Cortex of kidney (tissue), 1 donor: ENCODE measurements at places on chromosomes 7 and 10.

- no peak for DNase-seq
Measured at GRCh38 chr7:109752068-109752467, 1182.4 kb downstream of the DNAJB9 start.

DNA sequence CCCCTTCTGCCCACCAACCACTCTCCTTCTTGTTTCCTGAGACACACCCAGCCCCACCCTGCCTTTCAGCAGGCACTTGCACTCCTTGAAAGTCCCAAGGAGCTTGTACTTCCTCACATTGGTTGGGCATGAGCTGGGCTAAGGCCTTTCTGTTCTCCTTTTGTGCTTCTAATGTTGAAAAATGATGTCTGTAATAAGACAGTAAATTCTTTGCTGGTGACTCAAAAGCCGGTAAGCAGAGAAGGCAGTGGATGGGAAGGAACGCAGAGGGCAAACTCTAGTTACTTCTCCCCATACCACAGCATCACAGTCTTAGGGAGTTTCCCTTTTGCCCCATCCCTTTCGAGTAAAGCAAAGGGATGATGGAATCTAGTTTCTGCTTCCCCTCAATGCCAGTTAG is 185.6 kb downstream of the PLXNA4 start:
- no peak for DNase-seq

DNA sequence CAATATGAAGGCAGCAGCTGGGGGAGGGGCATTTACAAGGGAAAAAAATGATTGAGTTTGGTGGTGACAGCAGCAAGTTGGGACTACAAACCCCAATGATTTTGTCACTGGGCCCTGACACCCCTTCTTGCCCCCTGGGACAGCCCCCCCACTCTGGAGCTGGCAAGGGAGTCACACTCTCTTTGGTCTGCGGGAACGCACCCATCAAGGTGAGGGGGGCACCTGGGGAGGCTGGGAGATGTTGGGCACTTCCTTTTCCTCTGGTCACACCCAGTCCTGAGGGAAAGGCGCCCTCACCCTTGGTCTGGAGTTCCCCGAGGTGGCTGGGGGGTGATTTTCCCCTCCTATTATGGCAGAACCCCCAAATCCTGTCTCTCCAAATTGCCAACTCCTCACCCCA is 24.4 kb downstream of the EPHB4 start:
- no peak for DNase-seq

GRCh38 chr10:4170633-4171314 is 385.8 kb upstream of the KLF6 start:
- no peak for DNase-seq

GRCh38 chr7:36923943-36924436 is 199.7 kb upstream of the AOAH start:
- DNase-seq, result no peak

DNA sequence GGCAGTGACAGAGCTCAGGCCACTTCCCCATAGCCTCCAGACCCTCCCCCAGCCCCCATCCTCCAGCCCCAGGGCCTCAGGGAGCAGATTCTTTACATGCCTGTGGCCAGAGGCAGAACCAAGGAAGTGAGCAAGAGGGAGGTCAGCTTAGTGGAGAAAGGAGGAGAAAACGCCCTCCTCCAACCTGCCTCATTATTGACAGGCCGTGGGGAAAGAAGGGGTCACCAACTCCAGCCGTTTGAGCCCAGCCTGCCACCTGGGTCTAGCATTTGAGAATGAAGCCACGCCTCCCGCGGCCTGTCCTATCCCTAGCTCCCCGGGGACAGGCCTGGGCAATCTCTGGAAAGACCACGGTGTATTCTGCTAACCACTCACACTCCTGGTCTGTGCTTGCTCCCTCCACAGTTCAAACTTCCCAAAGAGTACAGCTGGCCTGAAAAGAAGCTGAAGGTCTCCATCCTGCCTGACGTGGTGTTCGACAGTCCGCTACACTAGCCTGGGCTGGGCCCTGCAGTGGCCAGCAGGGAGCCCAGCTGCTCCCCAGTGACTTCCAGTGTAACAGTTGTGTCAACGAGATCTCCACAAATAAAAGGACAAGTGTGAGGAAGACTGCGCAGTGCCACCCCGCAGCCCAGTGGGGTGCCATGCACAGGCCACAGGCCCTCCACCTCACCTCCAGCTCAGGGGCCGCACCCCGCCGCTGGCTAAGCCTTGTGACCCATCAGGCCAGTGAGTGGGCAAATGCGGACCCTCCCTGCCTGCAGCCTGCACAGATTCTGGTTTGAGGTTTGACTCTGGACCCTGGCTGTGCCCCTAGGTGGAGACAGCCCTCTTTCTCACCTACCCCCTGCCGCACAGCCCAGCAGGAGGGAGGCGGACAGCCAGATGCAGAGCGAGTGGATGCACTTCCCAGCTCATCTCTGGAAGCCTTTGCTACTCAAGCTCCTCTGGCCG is 14.3 kb upstream of the TRIM8 start:
- no peak for DNase-seq

- DNase-seq, result no peak
Measured at GRCh38 chr10:115953281-115953680, 319.7 kb downstream of the GFRA1 start.

DNA sequence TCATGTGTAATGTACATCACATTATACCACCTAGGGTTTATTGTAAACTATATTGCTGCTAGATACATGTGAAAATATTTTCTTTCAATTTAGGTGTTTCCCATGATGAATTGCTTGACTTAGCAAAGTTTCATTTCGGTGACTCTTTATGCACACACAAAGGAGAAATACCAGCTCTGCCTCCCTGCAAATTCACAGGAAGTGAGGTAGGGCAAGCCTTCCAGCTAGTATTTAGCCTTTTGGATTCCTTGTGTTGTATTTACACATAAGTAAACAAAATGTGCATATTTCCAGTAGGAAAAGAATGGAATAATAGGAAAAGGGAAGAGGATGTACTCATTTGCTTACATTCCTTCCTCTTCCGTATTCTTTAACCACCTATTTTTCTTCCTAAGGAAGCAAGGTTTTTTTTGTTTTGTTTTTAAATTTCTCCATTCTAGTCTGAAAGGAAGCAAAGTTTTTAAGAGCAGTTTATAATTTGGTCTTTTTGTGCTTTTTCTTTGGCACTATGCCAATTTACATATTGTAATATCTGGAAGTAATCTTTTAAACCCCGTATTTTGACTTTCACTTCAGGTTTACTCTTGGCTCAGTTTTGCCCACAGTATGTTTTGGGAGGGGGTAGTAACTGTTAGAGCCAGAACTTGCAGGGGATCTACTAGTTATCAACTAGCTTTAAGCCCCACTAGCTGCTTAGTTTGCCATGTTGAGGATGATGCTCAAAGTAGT is 10.4 kb downstream of the PMPCB start:
- DNase-seq, result no peak

GRCh38 chr10:54837479-54837878 is 36.4 kb upstream of the PCDH15 start:
- no peak for DNase-seq

- no peak for DNase-seq
Measured at GRCh38 chr10:11824376-11824775, 1.2 kb downstream of the PROSER2 start.

- DNase-seq, result no peak
Measured at GRCh38 chr10:11593612-11594011, 17.8 kb downstream of the USP6NL start.

GRCh38 chr7:87359366-87359765 is 13.9 kb downstream of the CROT start:
- no peak for DNase-seq

DNA sequence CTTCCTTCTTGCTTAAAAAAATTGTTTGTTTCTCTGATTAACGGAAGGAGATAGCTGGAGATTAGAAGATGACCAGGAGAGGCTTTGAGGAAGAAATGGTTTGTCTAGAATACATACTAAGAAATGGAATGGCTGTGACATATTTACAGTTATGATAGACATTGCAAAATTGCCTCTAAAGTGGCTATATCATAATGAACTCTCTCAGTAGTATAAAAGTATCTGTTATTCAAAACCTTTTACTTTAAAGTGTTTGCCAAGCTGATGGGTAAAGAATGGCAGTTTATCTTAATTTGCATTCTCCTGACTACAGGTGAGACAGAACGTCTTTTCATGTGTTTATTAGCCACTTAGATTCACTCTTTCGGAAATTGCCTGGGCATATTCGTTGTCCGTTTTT is 28.7 kb downstream of the LRGUK start:
- no peak for DNase-seq

DNA sequence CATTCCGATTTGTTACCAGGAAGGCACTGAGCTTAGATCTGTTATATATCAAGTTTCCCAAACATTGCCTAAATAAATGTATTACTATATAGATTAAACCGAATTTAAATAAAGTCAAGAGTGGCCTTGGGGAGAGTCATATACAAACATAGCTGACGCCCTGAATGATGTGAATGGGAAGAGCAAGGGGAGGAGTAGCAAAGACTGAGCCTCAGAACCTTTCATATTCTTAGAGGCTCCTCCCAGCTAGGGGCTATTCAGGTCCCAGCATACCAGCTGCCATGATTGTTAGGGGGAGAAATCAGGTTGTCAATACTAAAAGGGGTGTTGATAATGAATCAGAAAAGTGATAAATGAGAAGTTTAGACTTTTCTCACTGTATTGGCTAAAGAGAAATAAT is 64.7 kb upstream of the ITGB1 start:
- no peak for DNase-seq

DNA sequence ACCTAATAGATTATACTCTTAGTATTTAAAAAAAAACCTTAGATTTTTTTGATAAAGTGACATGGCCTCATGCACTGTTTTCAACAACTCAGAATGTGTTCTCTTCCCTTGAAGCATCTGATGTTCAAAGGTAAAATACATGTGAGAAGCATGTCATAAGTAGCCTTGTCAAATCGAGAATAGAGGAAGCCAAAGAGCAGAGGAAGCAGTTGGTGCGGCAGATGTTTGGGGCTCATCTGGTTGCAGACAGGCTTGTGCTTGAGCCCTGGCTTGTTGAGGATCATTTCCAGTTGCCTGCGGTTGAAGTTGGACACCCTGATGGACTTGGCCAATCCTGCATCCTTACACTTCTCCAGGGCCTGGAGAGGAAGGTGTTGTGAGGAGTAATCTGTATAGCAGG is 59.2 kb downstream of the AKR1E2 start:
- DNase-seq, result no peak

- DNase-seq, result no peak
Measured at GRCh38 chr7:116970238-116970910, 17.1 kb downstream of the ST7 start.

DNA sequence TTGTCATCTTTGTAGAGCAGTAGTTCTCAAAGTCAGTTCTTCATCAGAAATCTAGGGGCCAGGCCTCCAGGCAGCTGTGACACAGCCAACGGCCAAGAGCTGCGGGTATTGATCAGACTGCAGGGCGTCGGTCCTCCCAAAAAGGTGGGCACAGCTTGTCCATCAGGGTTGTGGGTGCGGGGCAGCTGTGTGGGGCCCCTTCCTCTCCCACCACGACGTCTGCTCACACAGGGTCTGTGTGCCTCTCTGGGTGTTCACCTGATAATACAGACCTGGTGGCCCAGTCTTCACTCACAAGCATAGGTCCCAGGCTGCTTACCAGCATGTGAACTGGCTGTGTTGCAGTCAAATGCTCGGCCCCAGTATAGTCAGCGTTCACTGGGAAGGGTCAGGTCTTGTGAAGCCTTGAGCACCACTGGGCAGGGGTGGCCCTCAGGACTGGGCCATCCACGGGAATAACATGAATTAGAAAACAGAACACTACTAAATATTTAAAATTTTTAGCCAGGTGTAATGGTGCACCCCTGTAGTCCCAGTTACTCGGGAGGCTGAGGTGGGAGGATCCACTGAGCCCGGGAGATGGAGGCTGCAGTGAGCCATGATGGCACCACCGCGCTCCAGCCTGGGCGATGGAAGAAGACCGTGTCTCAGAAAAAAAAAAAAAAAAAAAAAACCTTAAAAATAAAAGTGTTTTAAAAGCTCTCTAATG is 102.8 kb upstream of the DIP2C start:
- no peak for DNase-seq

DNA sequence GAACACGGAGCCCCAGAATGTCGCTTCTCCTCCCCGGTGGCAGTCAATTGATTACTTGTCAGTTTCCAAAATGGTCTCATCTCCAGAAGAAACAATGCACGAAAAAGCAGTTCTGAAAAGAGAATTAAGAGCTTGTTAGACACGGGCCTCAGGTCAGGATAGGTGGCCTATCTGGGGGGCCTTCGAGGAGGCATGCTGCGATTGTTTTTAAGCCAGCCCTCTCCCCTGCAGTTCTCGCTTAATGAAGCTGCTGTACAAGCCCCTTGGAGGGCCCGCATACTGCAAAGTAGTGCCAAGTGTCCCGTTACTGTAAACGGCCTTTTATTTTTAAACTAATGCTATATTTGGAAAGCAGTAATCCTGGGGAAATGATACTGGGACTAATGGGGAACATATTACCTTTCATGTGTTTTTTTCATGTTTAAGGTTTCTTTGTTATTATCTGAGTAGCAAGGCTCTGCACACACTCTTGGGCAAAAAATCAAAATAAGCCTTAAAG is 114.8 kb upstream of the TCF7L2 start:
- DNase-seq, result no peak

DNA sequence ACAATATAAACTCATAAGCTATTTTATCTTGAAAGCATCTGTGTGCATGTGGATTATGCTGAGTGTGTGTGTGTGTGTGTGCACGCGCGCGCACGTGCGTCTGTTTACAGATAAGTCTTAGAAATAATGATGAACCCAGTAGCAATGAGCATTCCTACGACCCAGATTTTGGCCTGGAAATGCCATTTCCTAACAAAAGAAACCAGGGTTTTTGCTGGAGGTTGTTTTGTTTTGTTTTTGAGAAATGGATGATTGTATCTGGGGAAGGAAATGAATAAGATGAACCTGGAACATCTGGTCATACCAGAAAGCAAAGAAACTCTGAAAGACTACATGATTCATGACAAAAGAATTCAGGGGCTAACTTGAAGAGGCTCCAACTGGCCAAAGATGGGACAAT is 22.1 kb upstream of the LMOD2 start:
- DNase-seq, result no peak

DNA sequence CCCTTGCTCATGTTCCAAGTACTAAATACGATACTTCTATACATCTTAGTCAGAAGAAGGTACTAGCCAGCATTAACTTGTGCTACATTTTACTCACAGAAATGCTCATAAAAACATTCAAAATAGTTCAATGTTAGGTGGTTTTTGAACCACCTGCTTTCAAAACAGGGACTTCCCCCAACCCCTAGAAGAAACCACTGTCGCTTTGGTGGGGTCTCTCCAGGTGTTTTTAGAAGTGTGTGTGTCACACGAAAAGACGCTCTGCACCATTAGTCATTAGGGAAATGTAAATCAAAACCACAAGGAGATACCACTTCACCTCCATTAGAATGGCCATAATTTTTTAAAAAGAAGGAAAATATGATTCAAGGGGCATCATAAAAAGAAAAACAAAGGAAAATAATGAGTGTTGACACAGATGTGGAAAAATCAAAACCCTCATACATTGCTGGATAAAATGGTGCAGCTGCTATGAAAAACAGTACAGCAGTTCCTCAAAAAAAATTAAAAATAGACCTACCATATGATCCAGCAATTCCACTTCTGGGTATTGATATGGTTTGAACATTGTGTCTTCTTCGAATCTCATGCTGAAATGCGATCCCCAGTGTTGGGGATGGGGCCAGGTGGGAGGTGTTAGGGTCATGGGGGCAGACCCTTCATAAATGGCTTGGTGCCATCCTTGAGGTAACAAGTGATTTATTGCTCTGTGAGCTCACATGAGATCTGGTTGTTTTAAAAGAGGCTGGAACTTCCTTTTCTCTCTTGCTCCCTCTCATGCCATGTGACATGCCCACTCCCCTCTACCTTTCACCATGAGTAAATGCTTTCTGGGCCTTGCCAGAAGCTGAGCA is 74.2 kb downstream of the MALSU1 start:
- DNase-seq, result no peak

- DNase-seq, result no peak
Measured at GRCh38 chr10:93139059-93139655, 65.5 kb downstream of the CYP26A1 start.

GRCh38 chr10:132383751-132384196 is 13.2 kb upstream of the PWWP2B start:
- DNase-seq, result no peak
